CD8-positive, alpha-beta memory T cell (primary cell): ENCODE measurements at places on chromosomes 5 and 9. TPM values are rescaled to one million over a fixed set of nuclear protein-coding genes. Genes with fewer than 3 reads are reported as not detected.
A peak's percentile ranks its signal among the peaks of the same experiment; 100 is the strongest.

The IPO11 gene
- 70.0 TPM for total RNA-seq

The SNAPC4 gene
- total RNA-seq = 22.1 TPM

The TNFSF8 gene
- 73.2 TPM for total RNA-seq

The TMEM174 gene
- total RNA-seq = not detected

The PPP1R26 gene
- total RNA-seq = 0.59 TPM

The PCDHA4 gene
- not detected for total RNA-seq

The FOXD4L5 gene
- not detected for total RNA-seq

The SH3TC2 gene
- total RNA-seq = not detected

The OR1J2 gene
- not detected for total RNA-seq

The FST gene
- not detected for total RNA-seq

The SLC4A9 gene
- not detected for total RNA-seq

The CDH6 gene
- total RNA-seq = not detected

The PRRX2 gene
- total RNA-seq = 0.35 TPM

The SOHLH1 gene
- total RNA-seq = not detected

DNA sequence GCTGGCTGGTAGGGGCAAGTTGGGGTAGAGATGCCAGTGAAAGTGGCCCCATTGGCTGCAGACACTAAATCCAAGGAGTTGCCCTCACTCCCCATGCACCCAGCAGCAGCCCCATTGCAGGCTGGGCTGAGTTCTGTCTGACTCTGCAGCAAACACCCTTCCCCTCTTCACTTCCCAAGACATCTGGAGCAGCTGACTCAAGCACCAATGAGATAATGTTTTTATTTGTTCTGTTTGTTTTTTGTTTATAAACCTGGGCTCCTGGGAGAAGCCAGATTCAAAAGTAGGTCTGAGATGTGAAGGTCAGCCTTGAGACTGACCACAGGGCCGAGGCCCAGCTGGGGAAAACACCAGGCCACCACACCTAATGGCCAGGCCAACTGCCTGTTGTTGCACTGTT lies 545.9 kb upstream of the KLF4 start:
- no peak overlapping the region for H3K27ac ChIP-seq
- H3K4me1 ChIP-seq = no peaks in the 10 kb centered on the region
- H3K36me3 ChIP-seq = no peaks in the 10 kb centered on the region
- DNase-seq = no peak
- no peaks in the 10 kb centered on the region for H3K27me3 ChIP-seq

- no peaks in the 10 kb centered on the region for H3K27me3 ChIP-seq
- no peak for DNase-seq
- no peaks in the 10 kb centered on the region for H3K4me1 ChIP-seq
- no peak overlapping the region for H3K4me3 ChIP-seq
- H3K27ac ChIP-seq = no peak overlapping the region
Observed at GRCh38 chr5:96110300-96110699, 148.6 kb upstream of the ELL2 start.

DNA sequence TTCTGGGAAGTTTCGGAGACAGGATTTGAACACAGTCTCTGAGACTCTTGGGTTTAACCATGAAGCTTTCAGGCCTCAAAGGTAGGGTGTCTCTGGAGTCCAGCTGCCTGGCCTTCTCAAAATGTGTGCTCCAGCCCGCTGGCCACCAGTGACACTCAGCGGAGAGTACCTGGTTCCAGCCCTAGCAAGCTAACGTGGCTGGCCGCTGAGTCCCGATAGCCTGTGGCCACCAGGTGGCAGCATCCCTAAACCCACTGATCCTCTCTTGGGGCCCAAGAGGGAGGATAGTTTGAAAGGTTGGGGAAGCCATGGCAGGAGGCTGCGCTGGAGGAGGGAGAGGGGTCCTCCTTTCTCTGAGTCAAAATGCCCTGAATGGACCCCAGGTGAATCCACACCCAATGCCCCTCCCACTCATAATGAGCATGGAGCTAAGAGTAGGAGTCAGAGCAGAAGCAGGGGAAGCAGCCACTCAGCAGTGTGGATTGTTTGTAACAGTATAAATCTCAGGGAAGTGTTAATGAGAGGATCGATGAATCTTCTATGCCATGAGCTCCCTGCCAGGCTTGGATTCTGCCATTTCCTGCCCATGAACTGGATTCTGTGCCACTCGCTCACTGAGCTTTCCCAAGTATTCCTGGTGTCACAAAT lies 5.4 kb upstream of the TIFAB start:
- peak; percentile 6 for DNase-seq
- H3K4me1 ChIP-seq = no peaks in the 10 kb centered on the region
- H3K27ac ChIP-seq = no peak overlapping the region
- H3K27me3 ChIP-seq = no peaks in the 10 kb centered on the region

DNA sequence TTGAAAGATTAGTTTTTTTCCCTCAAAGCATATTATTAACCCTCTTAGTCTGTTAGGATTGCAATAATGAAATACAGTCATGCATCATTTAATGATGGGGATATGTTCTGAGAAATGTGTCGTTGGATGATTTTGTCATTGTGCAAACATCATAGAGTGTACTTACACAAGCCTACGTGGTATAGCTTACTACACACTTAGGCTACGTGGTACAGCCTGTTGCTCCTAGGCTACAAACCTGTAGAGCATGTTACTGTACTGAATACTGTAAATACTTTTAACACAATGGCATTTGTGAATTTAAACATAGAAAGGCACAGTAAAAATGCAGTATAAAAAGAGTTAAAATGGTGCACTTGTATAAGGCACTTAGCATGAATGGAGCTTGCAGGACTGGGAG lies 132.7 kb downstream of the PDE8B start:
- no peaks in the 10 kb centered on the region for H3K4me1 ChIP-seq
- H3K27me3 ChIP-seq = no peaks in the 10 kb centered on the region
- H3K27ac ChIP-seq = no peak overlapping the region
- H3K36me3 ChIP-seq = no peaks in the 10 kb centered on the region

- H3K27me3 ChIP-seq = no peaks in the 10 kb centered on the region
- H3K36me3 ChIP-seq = no peaks in the 10 kb centered on the region
- no peak for DNase-seq
- no peak overlapping the region for H3K4me3 ChIP-seq
- H3K27ac ChIP-seq = no peak overlapping the region
- H3K4me1 ChIP-seq = no peaks in the 10 kb centered on the region
Observed at GRCh38 chr9:35579130-35579529, 25.9 kb upstream of the TESK1 start.

- no peak for DNase-seq
- H3K4me1 ChIP-seq = no peaks in the 10 kb centered on the region
- H3K27ac ChIP-seq = no peak overlapping the region
- H3K4me3 ChIP-seq = no peak overlapping the region
Observed at GRCh38 chr5:39486361-39486760, 61.6 kb upstream of the DAB2 start.

DNA sequence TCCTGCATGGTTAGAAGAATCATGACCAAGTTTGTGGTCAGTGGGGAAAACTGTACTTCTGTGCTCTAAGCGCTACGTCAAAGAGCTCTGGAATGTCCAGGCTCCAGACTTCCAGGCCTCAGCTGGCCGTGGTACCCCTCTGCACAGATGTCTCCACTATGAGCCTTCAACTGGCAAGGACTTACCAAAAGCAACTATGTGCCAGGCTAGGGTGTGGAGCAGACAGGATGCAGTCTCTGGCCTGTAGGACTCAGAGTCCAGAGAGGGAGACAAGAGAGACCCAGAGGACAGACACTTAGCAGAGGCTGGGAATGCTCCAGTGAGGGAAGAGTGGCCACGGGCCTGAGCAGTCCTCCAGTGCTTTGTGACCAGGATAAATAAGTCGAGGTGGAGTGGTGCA lies 31.0 kb upstream of the TCF7 start:
- no peak overlapping the region for H3K27ac ChIP-seq
- H3K36me3 ChIP-seq = no peaks in the 10 kb centered on the region
- H3K27me3 ChIP-seq = no peaks in the 10 kb centered on the region
- no peak for DNase-seq
- peaks cover 79% of the 10 kb centered on the region for H3K4me1 ChIP-seq

DNA sequence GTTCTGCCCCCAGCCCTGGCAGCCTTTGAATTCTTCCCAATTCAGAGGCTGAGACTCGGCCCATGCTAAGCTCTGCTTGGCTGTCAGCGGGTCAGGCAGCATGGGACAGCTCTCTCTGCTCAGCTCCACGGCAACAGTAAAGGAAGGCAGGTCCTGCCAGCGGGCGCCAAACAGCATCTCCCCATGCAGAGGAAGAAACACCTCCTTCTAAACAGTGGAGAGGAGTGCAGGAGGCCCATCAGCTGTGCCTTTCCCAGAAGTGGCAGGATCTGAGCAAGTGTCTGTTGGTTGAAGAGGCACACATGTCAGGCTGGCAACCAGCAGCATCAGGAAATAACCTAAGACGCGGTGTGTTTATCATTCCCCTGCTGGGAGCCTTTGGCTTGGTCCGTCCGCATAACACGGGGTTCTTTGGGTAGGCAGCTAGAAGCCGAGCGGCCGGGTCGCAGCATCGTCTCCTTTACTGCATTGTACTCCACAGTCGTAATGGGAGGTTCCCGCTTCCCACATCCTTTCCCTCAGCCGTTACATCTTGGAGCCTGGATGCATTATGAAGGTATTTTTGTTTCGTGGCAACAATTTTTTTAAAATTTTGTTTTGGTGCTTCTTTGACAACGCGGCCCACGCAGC lies 42.7 kb upstream of the NCS1 start:
- H3K27ac ChIP-seq = peak overlapping the region; percentile 93
- peak; percentile 6 for DNase-seq
- H3K4me3 ChIP-seq = peak overlapping the region; percentile 40
- no peaks in the 10 kb centered on the region for H3K27me3 ChIP-seq
- peaks cover 56% of the 10 kb centered on the region for H3K4me1 ChIP-seq

GRCh38 chr5:139884144-139884543 lies 88.5 kb downstream of the PSD2 start:
- H3K36me3 ChIP-seq = no peaks in the 10 kb centered on the region
- H3K4me3 ChIP-seq = no peak overlapping the region
- H3K27me3 ChIP-seq = peaks cover 3% of the 10 kb centered on the region
- DNase-seq = no peak

GRCh38 chr5:104053353-104053649 lies 490.7 kb upstream of the NUDT12 start:
- H3K27ac ChIP-seq = no peak overlapping the region
- no peaks in the 10 kb centered on the region for H3K36me3 ChIP-seq
- no peak overlapping the region for H3K4me3 ChIP-seq
- no peaks in the 10 kb centered on the region for H3K27me3 ChIP-seq

- DNase-seq = no peak
- H3K27ac ChIP-seq = no peak overlapping the region
- no peak overlapping the region for H3K4me3 ChIP-seq
- no peaks in the 10 kb centered on the region for H3K27me3 ChIP-seq
Observed at GRCh38 chr5:119257613-119258012, 98.2 kb upstream of the TNFAIP8 start.

DNA sequence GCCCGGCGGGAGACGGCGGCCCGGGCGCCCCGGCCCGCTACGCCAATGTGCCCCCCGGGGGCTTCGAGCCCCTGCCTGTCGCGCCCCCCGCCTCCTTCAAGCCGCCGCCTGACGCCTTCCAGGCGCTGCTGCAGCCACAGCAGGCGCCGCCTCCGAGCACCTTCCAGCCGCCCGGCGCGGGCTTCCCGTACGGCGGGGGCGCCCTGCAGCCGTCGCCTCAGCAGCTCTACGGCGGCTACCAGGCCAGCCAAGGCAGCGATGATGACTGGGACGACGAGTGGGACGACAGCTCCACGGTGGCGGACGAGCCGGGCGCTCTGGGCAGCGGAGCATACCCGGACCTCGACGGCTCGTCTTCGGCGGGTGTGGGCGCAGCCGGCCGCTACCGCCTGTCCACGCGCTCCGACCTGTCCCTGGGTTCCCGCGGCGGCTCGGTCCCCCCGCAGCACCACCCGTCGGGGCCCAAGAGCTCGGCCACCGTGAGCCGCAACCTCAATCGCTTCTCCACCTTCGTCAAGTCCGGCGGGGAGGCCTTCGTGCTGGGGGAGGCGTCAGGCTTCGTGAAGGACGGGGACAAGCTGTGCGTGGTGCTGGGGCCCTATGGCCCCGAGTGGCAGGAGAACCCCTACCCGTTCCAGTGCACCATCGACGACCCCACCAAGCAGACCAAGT lies 723 bp downstream of the SNX18 start:
- H3K27me3 ChIP-seq = no peaks in the 10 kb centered on the region
- H3K4me1 ChIP-seq = peaks cover 45% of the 10 kb centered on the region
- DNase-seq = peak; percentile 56
- no peaks in the 10 kb centered on the region for H3K36me3 ChIP-seq
- peak overlapping the region; percentile 76 for H3K27ac ChIP-seq

- DNase-seq = no peak
- no peak overlapping the region for H3K27ac ChIP-seq
- no peaks in the 10 kb centered on the region for H3K36me3 ChIP-seq
- H3K27me3 ChIP-seq = no peaks in the 10 kb centered on the region
- H3K4me3 ChIP-seq = no peak overlapping the region
- H3K4me1 ChIP-seq = no peaks in the 10 kb centered on the region
Observed at GRCh38 chr9:110283751-110284150, 27.4 kb upstream of the TXN start.
